ENCODE measurements at places on chromosomes 7 and 10. TPM values are rescaled to one million over a fixed set of nuclear protein-coding genes. Genes with fewer than 3 reads are reported as not detected.

DNA sequence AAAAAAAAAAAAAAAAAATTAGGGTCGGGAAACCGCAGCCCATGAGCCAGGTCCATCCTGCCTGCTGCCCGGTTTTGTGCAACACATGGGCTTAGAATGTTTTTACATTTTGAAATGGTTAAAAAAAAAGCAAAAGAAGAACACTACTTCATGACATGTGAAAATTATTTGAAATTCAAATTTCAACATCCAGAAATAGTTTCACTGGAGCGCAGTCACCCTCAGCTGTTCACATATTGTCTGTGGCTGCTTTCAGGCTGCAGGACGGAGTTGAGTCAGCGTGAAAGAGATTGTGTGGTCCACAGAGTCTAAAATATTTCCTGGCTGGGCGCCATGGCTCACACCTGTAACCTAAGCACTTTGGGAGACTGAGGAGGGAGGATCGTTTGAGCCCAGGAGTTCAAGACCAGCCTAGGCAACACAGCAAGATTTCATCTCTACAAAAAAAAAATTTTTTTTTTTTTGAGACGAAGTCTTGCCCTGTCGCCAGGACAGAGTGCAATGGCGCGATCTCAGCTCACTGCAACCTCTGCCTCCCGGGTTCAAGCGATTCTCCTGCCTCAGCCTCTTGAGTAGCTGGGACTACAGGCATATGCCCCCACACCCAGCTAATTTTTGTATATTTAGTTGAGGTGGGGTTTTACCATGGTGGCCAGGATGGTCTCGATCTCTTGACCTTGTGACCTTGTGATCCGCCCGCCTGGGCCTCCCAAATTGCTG lies 63.9 kb upstream of the ECHDC3 start:
- H3K27me3 ChIP-seq, result peaks cover 19% of the 10 kb centered on the region
- no peak for DNase-seq
- no peak overlapping the region for H3K27ac ChIP-seq

GRCh38 chr7:29806208-29806994 lies at the start of gene WIPF3:
WIPF3 (plus strand) TSS chr7:29806508; CDS start chr7:29834725, 28,217 bp downstream.
- no peak within 1 kb of the TSS for H3K27ac ChIP-seq
- H3K4me1 ChIP-seq, result peaks cover 8% of the 10 kb centered on the region
- no peaks in the 10 kb centered on the region for H3K36me3 ChIP-seq
- DNase-seq, result no peak

DNA sequence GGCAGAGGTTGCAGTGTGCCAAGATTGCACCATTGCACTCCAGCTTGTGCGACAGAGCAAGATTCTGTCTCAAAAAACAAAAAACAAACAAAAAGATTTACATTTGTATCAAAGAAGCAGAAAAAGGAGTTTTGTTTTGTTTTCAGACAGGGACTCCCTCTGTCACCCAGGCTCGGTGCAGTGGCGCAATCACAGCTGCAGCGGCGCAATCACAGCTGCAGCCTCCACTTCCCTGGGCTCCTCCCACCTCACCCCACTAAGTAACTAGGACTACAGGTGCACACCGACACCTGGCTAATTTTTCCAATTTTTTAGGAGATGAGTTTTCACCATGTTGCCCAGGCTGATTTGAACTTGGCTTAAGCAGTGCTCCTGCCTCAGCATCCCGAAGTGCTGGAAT lies 1.8 kb downstream of the ARMC10 start:
- no peak overlapping the region for H3K4me3 ChIP-seq
- H3K27me3 ChIP-seq, result no peaks in the 10 kb centered on the region
- no peak overlapping the region for H3K27ac ChIP-seq
- no peak for DNase-seq

- H3K27me3 ChIP-seq, result no peaks in the 10 kb centered on the region
- H3K4me1 ChIP-seq, result no peaks in the 10 kb centered on the region
- H3K27ac ChIP-seq, result no peak overlapping the region
- no peak overlapping the region for H3K4me3 ChIP-seq
These were observed 190.1 kb downstream of the SDHAF3 start for GRCh38 chr7:97307521-97308108.

- DNase-seq, result no peak
- H3K4me1 ChIP-seq, result peaks cover 11% of the 10 kb centered on the region
- H3K36me3 ChIP-seq, result no peaks in the 10 kb centered on the region
- H3K4me3 ChIP-seq, result no peak overlapping the region
These were observed 48.0 kb downstream of the CREB3L2 start for GRCh38 chr7:137953665-137954470.

DNA sequence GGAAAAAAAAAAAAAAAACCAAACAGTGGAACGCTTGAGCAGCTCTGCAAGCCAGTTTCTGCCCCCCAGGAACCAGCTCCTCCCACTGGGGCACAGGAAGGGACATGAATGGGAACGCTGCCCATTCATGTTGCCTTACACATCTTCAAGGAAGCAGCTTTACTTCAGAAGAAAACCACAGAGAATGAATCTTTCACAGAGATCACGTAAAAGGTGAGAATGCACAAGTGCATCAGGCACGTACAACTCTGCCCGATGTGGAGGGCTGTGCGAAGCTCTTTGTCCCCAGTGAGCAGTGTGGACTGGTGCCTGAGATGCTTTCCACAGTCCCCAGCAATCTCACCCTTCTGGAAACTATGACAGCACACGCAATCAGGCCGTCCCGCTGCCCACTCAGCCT lies 106.2 kb downstream of the DLG5 start:
- H3K4me1 ChIP-seq, result no peaks in the 10 kb centered on the region
- no peaks in the 10 kb centered on the region for H3K36me3 ChIP-seq
- no peaks in the 10 kb centered on the region for H3K27me3 ChIP-seq
- H3K27ac ChIP-seq, result no peak overlapping the region
- DNase-seq, result no peak

DNA sequence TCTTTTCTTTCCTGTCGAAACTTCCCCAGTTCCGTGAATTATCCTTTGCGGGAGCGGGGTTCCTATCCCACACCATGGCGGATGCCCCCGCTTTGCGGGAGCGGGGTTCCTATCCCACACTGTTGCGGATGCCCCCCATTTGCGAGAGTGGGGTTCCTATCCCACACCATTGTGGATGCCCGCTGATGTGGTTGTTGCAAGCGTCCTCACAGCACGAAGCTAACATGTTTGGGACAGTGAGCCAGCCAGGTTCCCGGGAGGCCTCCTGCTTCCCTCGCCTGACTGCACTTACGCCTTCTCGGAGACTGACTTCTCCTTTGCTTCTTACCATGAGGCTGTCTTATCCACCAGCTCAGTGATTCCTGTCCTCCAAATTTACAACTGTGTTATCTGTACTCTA lies 134.7 kb downstream of the VIPR2 start:
- no peak overlapping the region for H3K27ac ChIP-seq
- H3K4me1 ChIP-seq, result no peaks in the 10 kb centered on the region
- no peak for DNase-seq
- H3K27me3 ChIP-seq, result no peaks in the 10 kb centered on the region
- H3K4me3 ChIP-seq, result no peak overlapping the region
- H3K36me3 ChIP-seq, result no peaks in the 10 kb centered on the region

DNA sequence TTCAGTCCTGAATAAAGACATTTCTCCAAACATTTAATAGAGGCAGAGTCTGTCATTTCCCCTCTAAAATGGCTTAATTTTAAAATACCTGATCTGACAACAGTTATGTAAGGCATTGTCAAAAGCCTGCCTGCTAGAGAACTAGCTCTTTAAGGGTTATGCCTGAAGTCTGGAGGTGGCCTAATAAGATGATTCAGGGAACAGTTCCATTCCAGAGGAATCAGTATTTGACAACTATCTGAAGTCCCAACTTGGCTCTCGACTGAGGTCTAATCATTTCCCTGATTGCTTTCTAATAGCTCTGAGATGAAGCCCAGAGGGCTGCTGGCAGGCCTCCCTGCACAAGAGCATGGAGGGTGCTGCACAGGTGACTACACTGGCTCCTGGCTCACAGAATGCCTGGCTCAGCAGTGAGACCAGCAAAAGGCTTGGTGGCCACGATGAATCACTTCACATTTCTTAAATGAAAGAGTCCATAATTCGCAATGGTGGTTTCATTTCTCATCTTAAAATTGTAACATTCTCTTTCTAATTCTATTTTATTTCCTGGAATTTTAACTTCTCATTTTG lies 509.6 kb upstream of the POM121L12 start:
- DNase-seq, result no peak
- H3K36me3 ChIP-seq, result peaks cover 12% of the 10 kb centered on the region
- no peaks in the 10 kb centered on the region for H3K4me1 ChIP-seq
- no peak overlapping the region for H3K27ac ChIP-seq
- H3K27me3 ChIP-seq, result no peaks in the 10 kb centered on the region

DNA sequence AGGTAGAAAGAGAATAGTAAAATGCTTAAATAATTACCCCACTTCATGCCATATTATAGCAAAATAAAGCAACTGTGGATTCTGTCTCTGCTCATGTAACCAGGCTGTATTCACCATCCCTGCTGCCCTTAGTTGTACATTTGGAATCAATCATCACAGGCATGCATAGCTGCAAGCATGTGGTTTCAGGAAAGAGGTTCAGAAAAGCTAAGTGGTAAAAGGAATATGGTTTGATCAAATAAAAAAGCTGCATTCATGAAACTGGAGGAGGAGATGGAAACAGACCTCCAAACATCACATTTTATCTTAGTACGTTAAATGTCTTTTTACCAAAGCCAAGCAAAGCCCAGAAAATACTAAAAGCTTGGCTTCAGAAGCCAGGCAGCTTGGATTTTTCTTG lies 81.3 kb downstream of the ADAM22 start:
- H3K36me3 ChIP-seq, result no peaks in the 10 kb centered on the region
- no peak overlapping the region for H3K27ac ChIP-seq
- H3K27me3 ChIP-seq, result no peaks in the 10 kb centered on the region
- DNase-seq, result no peak
- H3K4me1 ChIP-seq, result no peaks in the 10 kb centered on the region

- H3K4me1 ChIP-seq, result no peaks in the 10 kb centered on the region
- no peak overlapping the region for H3K27ac ChIP-seq
- H3K36me3 ChIP-seq, result no peaks in the 10 kb centered on the region
- H3K27me3 ChIP-seq, result no peaks in the 10 kb centered on the region
These were observed 54.7 kb downstream of the ANK3 start for GRCh38 chr10:60334991-60335390.

- H3K4me3 ChIP-seq, result no peak overlapping the region
- no peaks in the 10 kb centered on the region for H3K27me3 ChIP-seq
- no peak for DNase-seq
- H3K36me3 ChIP-seq, result peaks cover 5% of the 10 kb centered on the region
These were observed 67.8 kb downstream of the ABI1 start for GRCh38 chr10:26792758-26793495.

- H3K36me3 ChIP-seq, result no peaks in the 10 kb centered on the region
- H3K4me1 ChIP-seq, result no peaks in the 10 kb centered on the region
- no peaks in the 10 kb centered on the region for H3K27me3 ChIP-seq
- H3K4me3 ChIP-seq, result no peak overlapping the region
- DNase-seq, result no peak
These were observed 76.0 kb upstream of the CTTNBP2 start for GRCh38 chr7:117949232-117949631.

DNA sequence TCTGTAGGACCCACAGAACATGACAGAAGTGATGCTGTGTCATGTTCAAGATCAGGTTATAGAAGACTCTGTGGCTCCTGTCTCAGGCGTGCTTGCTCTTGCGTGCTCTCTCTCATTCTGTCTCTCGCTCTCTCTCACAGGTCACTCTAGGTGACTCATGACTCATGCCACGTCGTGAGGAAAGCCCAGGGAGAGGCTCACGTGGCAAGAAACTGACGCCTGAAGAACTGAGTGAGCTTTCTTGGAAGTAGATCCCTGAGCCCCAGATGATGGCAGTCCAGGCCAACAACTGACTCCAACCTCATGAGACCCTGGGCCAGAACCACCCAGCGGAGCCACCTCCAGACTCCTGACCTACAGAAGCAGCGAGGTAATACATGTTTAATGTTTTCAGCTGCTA lies 103.3 kb downstream of the DNMBP start:
- no peak overlapping the region for H3K27ac ChIP-seq
- H3K4me1 ChIP-seq, result peaks cover 20% of the 10 kb centered on the region
- DNase-seq, result no peak
- no peak overlapping the region for H3K4me3 ChIP-seq

DNA sequence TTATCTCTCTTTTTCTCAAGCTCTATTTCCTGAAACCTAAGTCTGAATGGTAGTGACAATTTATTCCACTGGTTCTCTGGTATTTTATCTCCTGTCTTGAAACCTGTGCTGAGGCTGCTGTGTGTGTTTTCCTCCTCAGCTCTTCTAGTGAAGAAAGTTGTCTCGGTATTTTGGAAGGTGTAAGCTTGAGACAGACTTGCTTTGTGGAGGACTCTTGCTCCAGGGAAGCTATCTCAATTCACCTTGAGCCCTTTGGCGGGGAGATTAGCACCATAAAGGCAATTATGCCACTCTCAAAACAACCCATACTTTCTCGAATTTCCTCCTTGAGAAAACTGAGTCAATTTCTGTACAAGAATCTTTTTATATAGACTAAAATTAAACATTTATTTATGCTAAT lies 141.6 kb downstream of the THSD7A start:
- DNase-seq, result no peak
- H3K27me3 ChIP-seq, result no peaks in the 10 kb centered on the region
- H3K4me3 ChIP-seq, result no peak overlapping the region
- no peaks in the 10 kb centered on the region for H3K4me1 ChIP-seq
- no peak overlapping the region for H3K27ac ChIP-seq

GRCh38 chr10:42971251-42971599 lies 105.6 kb upstream of the RET start:
- H3K4me3 ChIP-seq, result no peak overlapping the region
- peak; percentile 56 for DNase-seq
- H3K27me3 ChIP-seq, result peaks cover 3% of the 10 kb centered on the region
- no peaks in the 10 kb centered on the region for H3K36me3 ChIP-seq

DNA sequence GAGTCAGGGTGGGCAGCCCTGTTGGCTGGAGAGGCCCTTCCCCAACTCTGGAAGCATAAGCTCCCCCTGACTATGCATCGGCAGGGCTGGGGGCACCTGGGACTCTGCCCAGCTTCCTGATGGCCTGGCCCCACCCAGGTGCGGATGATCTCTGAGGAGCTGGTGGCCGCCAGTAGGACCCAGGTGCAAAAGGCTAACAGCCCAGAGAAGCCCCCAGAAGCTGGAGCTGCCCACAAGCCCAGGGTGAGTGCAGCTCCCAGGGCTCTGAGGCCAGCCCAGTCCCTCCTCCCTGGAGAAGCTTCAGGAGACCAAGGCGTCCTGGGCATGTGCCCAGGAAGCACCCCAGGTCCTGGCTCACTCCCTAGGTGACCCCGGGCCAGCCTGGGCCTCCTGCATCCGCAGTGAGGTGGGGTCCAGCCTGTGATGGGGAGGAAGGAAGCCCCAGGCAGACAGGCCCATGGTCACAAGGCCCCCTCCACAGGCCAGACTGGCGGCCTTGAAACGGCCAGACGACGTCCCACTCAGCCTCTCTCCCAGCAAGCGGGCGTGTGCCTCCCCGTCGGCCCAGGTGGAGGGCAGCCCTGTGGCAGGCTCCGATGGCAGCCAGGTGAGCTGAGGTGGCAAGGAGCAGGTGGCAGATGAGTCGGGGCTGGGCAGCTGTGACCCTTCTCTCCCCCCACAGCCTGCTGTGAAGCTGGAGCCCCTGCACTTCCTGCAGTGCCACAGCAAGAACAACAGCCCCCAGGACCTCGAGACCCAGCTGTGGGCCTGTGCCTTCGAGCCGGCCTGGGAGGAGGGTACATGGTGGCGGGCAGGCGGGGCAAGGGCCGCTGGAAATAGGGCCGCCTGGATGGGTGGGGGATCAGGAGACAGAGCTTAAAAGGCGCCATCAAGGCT lies 3.0 kb downstream of the LRWD1 start:
- H3K27me3 ChIP-seq, result no peaks in the 10 kb centered on the region
- H3K4me1 ChIP-seq, result peaks cover 20% of the 10 kb centered on the region
- H3K4me3 ChIP-seq, result no peak overlapping the region
- no peak overlapping the region for H3K27ac ChIP-seq
- H3K36me3 ChIP-seq, result no peaks in the 10 kb centered on the region

GRCh38 chr10:89981891-89982290 lies 280.5 kb downstream of the KIF20B start:
- no peaks in the 10 kb centered on the region for H3K27me3 ChIP-seq
- no peak overlapping the region for H3K4me3 ChIP-seq
- no peaks in the 10 kb centered on the region for H3K4me1 ChIP-seq
- no peak for DNase-seq

ACSL5 gene
- total RNA-seq, result 111 TPM

TSPAN15 gene
- total RNA-seq, result 1.4 TPM

CHAT gene
- not detected for total RNA-seq

SEC61G gene
- total RNA-seq, result 125 TPM

GRM3 gene
- not detected for total RNA-seq
